Karpas-422 (cell line): ENCODE measurements at places on chromosomes 1 and 21. TPM values are rescaled to one million over a fixed set of nuclear protein-coding genes. Genes with fewer than 3 reads are reported as not detected.

GRCh38 chr21:46322351-46323226 lies 1.1 kb downstream of the C21orf58 start:
- DNase-seq: peak; percentile 58

GRCh38 chr1:77096496-77097255 lies 122.6 kb downstream of the PIGK start:
- DNase-seq: peak; percentile 4

DNA sequence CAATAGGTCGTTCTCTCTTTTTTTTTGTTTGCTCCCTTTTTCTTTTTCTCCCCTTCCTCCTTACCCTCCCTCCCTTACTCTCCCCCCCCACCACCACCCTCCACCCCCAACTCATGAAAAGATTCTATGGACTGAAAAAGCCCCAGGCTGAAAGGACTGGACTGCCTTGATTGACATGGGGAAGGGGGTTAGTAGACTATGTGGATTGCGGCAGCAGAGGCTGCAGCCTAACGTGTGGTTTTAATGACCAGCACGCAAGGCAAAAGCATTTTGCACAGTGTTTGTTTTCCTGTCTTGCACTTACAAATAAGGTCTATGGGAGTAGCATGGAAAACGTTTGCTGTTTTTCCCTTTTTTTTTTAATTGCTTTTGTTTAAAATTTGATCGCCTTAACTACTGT lies 5.5 kb downstream of the ZBTB18 start:
- DNase-seq: no peak

DNA sequence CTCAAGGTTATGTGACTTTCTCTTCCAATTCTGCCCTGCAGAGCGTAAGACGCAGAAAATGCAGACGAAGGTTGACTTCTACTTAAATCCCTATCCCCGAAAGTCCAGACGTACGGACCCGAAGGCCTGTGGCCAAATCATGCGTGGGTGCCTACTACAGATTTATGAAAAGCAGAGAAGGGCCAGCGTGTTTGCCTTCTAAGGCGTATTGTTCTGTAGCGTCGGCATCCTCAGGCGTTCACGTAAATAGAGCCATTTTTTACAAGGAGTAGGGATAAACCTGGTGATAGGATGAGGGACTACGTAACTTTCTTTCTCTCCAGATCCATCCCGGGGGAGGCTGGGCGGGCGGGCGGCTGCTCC lies 222 bp upstream of the GIPC2 start:
- DNase-seq: no peak

PRPF38A gene
- total RNA-seq: 17.1 and 26.3 TPM in 2 replicates

APCS gene
- not detected in 2 replicates for total RNA-seq

DNA sequence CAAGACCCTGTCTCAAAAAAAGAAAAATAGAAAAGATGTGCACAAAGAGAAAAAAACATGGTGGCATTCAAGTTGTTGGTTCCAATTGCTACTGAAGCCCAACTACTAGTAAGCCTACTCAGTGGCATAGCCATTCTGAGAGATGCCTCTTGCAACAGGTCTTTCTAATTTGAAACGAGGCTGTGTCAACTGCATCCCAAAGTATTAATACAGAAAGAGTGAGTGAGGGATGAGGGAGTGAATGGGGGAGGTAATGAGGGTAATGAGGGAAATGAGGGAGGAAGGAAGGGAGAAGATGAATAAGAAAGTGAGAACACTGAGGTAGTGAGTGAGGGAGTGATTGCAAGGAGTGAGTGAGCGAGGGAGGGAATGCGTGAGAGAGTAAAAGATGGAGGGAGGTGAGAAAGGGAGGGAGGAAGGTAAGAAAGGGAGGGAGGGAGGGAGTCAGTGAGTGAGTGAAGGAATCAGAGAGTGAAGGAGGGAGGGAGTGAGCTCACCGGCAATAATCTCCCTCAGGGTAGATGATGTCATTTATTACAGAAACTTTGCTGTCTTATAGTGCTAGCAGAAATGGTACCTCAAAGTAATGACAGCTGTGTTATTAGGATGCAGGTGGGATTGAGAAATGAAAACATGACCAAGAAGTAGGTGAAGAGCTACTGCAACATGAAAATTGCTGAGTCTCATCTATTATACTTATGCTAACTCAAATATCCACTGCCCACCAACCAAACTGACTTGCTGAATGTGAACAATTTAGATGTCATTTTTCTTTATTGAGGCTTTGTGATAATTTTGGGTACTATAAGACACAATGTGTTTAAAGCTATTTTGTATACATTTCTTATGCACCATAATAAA lies 75.6 kb upstream of the ADAM30 start:
- no peak for DNase-seq

ZNF672 gene
- 16.7 and 38.3 TPM in 2 replicates for total RNA-seq

RUNX3 gene
- 35.2 and 36.6 TPM in 2 replicates for total RNA-seq

GRCh38 chr1:11156441-11156840 lies 32.7 kb upstream of the ANGPTL7 start:
- DNase-seq: no peak

GBP5 gene
- total RNA-seq: not detected in 2 replicates

GRCh38 chr1:156751451-156751756 lies at the start of gene HDGF:
Gene HDGF, minus strand, starts transcription at chr1:156751675. Its CDS starts 246 bp downstream, at chr1:156751429.
- DNase-seq: no peak

GRCh38 chr1:153397924-153398651 lies 7.2 kb upstream of the S100A8 start:
- no peak for DNase-seq

DNA sequence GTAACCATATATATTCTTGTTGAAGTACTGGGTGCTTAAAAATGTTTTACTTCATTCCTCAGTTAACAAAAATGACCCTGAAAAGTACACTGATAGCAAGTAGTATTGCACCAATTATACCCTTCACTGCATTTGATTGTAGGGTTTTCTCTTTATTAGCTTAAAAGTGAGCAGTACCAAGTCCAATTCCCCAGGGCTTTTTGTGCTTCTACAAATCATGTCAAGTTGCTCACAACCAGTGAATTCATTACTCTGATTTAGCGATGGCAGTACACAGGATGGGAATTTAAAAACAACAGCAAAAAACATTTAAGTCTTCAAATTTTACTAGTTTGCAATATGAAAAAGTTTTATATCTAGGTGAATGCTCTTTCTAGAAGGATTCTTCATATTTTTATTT lies 436.4 kb downstream of the PTBP2 start:
- no peak for DNase-seq

CACNA1S gene
- total RNA-seq: not detected in 2 replicates

ACKR1 gene
- total RNA-seq: not detected in 2 replicates

SPRR5 gene
- total RNA-seq: not detected in 2 replicates

DNA sequence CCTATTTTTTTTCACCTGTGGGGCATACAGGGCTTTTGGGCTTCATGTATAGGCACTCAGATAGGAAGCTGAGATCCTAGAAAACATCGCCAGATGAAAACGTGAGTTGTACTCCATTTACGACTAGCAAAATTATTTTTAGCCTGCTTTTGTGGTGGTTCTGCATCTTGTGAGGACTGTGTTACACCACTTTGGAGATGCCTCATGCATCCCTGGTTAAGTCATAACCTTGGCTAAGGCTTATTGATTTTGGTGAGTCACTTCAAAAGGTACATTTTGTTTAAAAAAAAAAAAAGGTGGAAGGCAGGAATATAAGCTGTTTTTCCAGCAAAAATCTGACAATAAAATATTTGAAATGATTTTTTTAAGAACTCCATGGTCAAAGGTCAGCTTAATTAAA lies 101.8 kb upstream of the OLFM3 start:
- DNase-seq: no peak

PCAT6 gene
- not detected in 2 replicates for total RNA-seq

DNA sequence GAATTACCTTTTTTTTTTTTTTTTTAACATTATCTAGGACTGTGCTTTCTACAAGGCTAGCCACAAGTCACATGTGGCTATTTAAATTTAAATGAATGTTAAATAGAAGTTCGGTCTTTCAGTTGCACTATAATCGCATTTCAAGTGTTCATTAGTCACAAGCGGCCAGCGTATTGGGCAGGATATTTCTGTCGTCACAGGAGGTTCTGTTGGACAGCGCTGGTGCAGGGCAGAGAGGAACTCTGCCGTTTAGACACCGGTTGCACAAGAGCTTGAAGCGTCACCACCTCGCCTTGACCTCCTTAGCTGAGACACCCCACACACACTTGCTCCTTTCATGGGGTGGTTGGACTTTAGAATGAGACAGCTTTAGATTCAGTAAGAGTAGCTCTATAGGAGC lies 64.1 kb downstream of the BACE2 start:
- DNase-seq: no peak

MROH7 gene
- not detected in 2 replicates for total RNA-seq

DNA sequence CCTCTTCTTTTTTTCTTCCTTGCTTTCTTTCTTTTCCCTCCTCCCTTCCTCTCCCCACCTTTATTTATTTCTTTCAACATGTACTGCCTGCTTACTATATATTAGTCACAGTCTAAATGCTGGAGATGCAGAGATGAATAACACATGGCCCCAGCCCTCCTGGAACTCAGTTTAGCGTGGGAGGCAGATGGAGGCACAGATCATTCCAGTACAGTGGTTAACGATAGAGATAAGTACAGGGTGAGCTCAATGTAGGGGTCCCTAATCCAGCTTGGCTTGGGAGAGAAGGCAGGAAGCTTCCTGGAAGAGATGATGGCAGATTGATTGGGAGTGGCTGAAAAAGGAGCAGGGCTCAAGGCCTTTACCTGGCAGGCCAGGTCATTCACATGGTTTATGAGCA lies 55.6 kb upstream of the PPP2R5A start:
- DNase-seq: no peak

TRIM62 gene
- 9.1 and 18.7 TPM in 2 replicates for total RNA-seq

GRCh38 chr1:212500983-212501382 lies 68.3 kb downstream of the NENF start:
- DNase-seq: no peak

GRCh38 chr1:98055457-98055856 lies 134.6 kb upstream of the DPYD start:
- no peak for DNase-seq

OR2L5 gene
- 0.19 TPM in 1 of 2 replicates, not detected in the other for total RNA-seq

DNA sequence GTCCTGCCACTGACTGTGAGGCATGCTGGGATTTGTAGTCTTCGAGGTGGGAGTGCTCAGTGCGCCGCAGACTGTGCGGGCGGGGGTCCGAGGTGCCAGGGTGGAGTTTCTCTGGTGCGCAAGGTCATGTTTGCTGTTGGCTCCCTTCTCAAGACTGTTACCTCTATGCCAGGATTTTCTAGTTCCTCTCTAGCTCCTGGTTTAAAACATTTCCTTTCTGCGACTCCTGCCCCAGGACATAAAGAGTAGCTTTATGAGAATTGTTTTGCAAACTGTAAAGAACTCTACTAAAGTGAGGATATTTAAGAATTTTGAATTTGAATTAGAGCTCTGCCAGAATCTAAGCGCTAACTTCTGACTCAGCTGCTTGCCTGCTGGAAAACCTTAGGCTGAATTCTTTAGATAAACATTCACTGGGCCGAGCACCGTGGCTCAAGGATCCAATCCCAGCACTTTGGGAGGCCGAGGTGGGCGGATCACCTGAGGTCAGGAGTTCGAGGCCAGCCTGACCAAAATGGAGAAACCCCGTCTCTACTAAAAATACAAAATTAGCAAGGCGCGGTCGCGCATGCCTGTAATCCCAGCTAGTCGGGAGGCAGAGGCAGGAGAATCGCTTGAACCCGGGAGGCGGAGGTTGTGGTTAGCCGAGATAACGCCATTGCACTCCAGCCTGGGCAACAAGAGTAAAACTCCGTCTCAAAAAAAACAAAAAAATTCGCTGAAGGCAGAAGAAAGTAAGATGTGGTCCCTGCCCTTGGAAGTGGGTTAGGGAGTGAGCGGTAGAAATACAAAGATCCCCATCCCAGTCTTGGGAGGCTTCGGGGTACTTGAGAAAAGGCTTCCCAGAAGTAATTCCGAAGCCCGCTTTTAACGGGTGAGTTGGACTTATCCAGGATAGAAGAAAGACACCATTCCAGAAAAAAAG lies 992 bp upstream of the USP48 start:
- DNase-seq: no peak

UBL4B gene
- total RNA-seq: 0.19 and 0.47 TPM in 2 replicates

GPR153 gene
- total RNA-seq: 3.4 and 3.9 TPM in 2 replicates

BTBD8 gene
- total RNA-seq: 0.29 and 0.86 TPM in 2 replicates

DNA sequence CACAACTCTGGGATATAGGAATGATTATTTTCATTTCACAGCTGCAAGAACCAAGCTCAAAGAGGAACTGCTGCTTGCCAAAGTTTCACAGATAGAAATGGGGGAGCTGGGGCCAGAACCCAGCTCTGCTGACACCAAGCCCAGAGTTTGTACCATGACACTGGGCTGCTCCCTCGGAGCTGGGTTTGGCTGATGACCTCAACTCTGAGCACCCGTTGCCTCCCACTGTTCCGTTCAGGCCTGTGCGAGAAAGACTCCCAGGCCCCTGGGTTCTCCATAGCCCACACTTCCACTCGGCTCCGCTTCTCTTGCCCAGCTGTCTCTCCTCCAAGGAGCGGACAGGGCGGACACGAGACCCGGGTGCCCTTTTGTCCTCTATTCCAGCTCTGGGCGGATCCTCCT lies 55.2 kb downstream of the NGF start:
- DNase-seq: no peak

- DNase-seq: no peak
Observed at GRCh38 chr21:38121888-38122720, 134.7 kb upstream of the KCNJ15 start.

- no peak for DNase-seq
Observed at GRCh38 chr1:234971586-234972297, 156.9 kb downstream of the TOMM20 start.

DNA sequence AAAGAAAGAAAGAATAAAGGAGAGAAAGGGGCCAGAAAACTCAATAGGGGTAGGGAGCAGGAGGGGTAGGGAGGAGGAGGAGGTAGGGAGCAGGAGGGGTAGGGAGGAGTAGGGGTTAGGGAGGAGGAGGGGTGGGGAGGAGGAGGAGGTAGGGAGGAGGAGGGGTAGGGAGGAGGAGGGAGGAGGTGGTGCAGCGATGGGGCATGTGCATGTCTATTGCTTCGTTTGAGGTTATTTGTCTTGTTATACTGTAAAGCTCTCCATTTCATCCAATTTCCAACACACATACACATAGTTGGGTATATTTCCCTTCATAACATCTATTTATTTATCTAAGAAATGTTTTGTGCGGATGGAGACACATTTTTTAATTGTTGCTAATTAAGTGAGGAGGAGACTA lies 19.7 kb downstream of the RGS1 start:
- no peak for DNase-seq

OLIG1 gene
- not detected in 2 replicates for total RNA-seq

RAB3B gene
- not detected in 2 replicates for total RNA-seq

PCNX2 gene
- total RNA-seq: 49.1 and 96.2 TPM in 2 replicates

- DNase-seq: no peak
Observed at GRCh38 chr1:119947468-119947867, 51.2 kb upstream of the ADAM30 start.

DNASE2B gene
- total RNA-seq: not detected in 2 replicates

DNA sequence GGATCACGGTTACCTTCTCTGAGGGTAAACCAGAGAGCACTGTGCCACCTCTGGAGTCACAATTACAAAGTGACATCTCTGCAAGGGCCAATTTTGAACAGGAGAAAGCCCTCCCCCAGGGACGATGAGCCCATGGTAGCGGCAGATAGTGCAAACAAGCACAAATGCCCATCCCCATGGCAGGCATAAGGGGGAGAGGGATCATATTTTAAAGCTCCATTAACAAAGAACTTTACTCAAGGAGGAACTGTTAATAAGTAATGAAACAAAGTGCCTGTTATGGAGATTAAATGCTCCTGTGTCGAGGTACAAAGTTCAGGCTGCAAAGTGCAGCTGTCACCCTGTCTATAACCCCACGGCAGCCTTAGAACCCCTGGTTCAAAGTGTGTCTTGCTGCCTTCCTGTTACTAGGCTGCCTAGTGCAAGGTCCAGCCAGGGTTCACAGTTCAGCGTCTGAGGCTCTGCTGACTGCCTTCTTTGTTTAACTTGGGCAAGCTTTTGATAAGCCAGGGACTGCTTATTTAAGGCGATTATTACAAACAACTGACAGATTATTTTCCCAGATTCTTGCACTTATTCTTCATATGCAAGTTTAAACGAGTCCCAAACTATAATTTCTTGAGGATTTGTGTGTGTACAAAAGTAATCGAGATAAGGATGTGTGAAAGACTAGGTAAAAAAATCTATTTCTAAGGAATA lies 75.7 kb upstream of the NRIP1 start:
- no peak for DNase-seq
